ENCODE measurements at places on chromosomes 6 and 20.

GRCh38 chr6:30411515-30412207, 66.7 kb downstream of the RPP21 start:
- no peak for DNase-seq

GRCh38 chr20:47669927-47670890, 115.1 kb downstream of the SULF2 start:
- no peak for DNase-seq

GRCh38 chr6:3249821-3250220, 8.9 kb upstream of the PSMG4 start:
- DNase-seq: no peak

DNA sequence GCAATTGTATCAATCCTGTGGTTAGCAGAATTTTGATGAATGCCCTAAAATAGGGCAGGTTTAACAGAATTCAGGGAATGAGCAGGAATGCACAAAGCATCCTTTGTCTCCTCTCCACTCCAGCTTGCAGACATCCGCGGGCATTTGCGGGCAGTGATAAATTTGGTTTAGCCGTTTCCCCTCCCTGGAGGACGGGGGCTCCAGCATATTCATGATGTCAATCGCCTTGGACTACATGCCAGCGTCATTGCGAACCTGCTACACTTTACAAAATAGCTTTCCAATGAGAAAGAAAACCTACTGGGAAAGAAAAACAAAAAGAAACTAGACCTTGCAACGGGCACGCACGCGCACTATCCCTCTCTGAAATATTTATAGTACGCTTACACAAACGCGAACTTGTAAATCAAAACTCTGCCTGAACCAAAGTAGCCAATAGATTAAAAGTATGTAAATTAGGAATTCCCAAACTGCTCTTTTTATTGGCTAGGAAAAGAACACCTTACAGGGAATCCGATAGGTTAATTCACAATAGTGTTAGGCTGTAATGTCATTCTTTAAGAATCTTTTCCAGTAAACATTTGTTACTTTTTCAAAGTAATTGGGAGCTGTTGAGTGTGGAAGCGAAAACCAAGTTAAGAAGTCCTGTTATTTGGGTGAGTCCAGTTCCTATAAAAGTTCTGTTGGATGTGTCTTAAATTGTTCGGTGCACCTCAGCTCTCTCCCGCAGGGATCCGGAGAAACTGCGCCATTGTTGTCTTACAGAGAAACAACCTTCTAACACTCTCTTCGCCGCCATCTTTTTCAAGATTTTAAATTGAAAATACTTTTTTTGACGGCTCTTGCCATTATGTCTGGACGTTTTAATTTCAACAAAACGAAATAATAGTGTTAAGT, 136.7 kb downstream of the HFE start:
- DNase-seq: no peak

- no peak for DNase-seq
Observed at GRCh38 chr20:11379257-11380011, 538.3 kb upstream of the BTBD3 start.

DNA sequence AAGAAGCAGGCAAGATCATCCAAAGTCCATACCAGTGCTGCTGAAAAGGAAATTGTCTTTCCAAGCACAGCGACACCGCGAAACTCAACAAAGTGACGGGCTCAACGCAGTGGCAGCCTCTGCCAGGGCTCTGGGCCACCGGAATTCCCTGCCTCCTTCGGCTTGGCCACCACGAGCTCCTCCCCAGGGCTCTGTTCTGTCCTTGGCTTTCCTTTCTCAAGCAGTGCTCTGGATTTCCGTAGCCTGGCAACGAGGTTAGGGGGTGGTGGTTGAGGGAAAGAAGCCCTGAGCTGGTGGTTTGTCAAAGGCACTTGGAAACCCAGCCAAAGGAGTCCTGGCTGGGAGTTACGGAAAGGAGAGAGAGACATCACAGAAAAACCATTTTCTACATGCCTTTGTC, 31.2 kb downstream of the PRR18 start:
- no peak for DNase-seq

- no peak for DNase-seq
Observed at GRCh38 chr6:3457710-3458602, 1.1 kb upstream of the SLC22A23 start.

GRCh38 chr20:61753316-61753942, 312.3 kb downstream of the TAF4 start:
- DNase-seq: no peak

GRCh38 chr6:129242546-129242945, 359.6 kb downstream of the LAMA2 start:
- no peak for DNase-seq

GRCh38 chr6:16548121-16548520, 213.1 kb downstream of the ATXN1 start:
- DNase-seq: no peak

DNA sequence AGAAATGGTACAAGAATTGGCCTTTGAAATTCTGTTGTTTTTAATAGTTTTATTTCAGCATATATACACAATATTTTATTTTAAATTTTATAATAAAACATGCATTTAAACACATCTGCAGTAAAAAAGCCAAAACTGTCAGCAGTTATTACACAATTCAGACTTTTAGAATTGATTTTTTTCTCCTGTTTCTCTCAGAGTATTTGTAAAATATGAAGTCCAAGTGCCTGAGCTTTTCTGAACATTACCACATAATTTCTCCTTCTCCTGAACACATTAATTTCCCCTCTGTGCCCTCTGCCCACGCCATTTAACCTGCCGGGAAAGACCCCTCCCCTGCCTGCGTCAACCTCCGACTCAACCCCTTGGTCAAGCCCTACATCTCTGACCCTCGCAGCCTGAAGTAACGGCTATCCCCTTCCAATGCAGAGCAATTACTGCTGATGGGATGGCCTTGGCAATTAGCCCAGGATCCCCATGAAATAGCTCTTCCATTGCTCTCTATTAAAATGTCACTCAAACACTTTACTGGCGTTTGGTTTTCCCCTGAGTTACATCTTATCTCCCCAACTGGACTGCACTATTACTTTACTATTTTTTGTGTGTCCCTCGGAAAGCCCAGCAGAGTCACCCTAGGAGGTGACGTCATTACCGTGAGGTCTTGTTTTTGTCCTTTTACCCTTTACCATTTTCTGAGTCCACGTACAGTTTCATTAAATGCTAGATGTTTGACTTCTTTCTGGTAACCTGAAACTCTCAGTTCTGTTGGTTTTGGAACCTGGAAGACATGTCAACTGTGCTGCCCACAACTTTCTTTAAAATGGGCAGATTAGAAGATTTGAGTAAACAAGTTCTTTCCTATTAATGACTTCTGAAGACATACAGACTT, 146.7 kb upstream of the TAB2 start:
- DNase-seq: no peak

DNA sequence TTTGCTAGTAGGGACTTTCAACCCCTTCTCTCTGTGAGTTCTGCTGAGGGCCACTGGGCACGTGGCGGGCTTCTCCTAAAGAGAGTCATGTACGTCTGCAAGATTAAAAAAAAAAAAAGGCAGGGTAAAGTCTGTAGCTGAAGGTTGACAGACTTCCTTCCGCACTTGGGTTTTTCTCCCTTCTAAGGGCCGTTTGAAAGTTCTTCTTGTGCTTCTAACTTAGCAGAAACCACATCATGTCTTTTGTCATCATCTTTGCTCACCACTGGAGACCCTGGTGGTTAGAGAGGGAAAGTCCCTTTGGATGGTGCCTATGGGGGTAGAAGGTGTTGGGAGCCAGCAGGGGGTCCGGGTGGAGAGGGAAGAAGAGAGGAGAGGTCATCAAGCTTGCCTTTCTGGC, 31.4 kb downstream of the PRDM1 start:
- DNase-seq: no peak

DNA sequence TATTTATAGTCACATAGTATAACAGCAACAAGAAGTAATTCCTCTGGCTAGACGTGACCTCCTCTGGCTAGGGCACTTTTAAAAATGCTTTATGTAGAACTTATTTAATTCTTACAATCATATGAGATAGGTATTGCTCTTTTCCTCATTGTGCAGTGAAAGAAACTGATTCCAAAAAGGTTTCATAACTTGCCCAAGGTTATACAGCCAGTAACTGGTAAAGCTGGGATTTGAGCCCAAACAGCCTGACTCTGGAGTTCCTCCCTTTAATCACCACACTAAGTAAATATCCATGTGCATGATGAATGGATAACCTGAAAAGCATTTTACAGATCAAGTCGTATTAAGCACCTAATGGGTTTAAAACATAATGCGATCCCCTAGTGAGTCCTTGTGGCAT, 214.6 kb downstream of the PRL start:
- DNase-seq: no peak

DNA sequence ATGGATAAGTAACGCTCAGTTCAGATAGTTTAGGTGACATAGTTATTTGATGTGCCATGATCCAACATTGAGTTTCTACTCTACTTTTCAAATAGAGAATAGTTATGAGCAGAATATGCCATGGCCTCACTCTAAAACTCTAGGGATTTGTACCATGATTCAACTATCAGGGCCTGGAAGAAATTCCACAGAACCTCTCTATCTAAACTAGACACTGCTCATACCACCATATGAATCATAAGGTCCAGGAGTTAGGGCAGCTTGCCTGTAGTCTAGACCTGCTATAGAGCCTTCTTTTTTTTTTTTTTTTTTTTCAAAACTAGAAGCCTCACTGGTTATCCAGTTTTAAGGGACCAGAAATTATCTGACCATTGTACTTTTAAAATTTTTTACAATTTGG, 571.8 kb upstream of the IMPG1 start:
- DNase-seq: no peak

GRCh38 chr20:17895641-17896171, 72.9 kb downstream of the SNX5 start:
- DNase-seq: peak; percentile 19

DNA sequence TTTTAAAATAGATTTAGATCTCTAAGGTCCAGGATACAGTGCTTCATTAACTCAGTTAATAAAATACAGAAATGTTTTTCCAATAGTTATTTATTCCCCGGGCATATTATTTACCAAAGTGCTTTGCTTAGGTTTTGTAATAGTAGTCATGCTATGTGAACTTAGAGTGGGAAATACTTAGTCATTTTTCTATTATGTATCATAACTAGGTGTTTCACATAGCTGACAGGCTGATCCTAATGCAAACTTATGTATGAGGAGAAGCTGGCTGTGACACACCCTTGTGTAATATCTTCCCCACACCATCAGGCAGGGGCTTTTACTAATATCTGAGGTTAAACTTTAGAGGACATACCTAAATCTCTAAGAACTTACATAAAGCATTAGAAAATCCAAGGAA, 277.7 kb upstream of the RIMS1 start:
- DNase-seq: no peak

- DNase-seq: no peak
Observed at GRCh38 chr20:38728191-38728781, 4.0 kb downstream of the SLC32A1 start.

DNA sequence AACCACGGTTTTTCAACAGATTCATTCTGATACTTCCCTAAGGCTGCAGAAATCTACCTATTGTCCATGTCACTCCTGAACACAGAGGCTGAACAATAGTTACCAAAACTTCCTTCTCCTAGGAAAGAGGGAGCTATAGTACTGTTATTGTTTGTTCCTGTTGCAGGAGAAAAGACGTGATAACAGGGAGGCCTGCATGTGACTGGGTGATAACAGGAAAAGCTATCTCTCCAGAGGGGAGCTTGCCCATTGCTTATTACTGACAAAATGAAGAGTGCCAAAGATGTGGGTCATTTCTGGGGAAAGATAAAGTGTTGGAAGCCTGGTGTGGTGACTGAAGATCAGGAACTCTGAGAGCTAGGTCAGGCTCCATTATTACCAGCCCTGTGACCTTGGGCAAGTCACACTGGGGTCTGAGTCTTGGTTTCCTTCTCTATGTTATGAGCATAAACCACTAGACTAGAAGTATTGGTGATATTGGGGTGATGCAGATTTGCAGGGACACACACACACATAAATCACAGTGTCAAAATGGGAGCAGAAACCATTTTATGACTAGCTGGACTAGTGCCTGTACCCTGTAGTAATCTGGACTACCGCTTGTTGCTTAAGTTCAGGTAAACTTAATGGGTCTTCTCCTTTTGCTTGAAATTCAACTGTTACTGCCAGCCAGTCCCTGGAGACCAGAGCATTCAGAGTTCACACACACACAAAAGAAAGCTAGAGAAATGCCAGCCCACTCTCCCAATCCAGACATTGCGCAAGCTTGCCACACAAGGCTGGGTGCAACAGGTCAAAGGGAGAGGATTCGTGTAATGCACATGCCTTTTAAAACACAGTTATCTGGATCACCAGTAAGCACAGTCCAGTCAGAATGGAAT, 136.0 kb upstream of the CNR1 start:
- no peak for DNase-seq

GRCh38 chr6:151095538-151096254, 144.1 kb upstream of the AKAP12 start:
- DNase-seq: no peak

- DNase-seq: no peak
Observed at GRCh38 chr6:144264270-144265060, 20.7 kb upstream of the UTRN start.

DNA sequence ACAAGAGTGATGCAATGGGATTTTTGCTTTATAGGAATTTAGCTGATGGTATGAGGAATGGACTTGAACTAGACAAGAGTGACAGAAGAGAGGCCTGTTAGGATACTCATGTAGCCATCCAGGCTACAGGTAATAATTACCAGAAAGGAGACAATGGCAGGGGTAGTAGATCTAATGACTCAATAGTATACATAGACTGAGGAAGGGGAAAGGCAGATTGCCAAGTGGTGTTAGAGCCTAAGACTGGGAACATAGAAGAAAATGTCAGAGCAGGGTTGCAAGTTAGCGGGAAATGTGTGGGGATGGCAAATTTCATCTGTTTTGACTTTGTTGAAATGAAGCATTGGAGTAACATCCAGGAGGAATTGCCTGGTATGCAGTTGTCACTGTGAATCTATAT, 295.6 kb downstream of the UTRN start:
- DNase-seq: no peak

DNA sequence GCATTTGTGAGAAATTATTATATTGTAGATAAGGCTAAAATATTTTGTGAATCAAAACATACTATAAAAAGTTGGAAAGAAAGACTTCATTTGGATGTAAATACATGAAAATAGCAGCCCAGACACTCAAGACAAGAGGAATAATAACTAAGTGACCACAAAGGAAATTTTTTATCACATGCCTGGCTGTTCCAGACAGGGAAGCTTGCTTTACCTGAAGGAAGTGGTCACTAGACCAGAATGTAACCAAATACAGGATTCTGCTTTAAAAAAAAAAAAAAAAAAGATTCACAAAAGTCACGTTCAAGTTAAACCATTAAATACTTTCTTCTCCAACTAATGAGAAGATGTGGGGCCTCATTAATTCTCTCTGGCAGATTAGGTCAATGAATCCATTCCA, 9.3 kb upstream of the HLA-DQB2 start:
- no peak for DNase-seq

All from stimulated activated CD8-positive, alpha-beta memory T cell treated with anti-CD3 and anti-CD28 coated beads, Interleukin-15, amount 100 ng/mL, for 24 hours (primary cell).